ENCODE measurements at places on chromosomes 2 and 18. TPM values are rescaled to one million over a fixed set of nuclear protein-coding genes. Genes with fewer than 3 reads are reported as not detected.

The STPG4 gene
- total RNA-seq = 0.37 TPM

The OTOS gene
- not detected for total RNA-seq

The FBXO15 gene
- total RNA-seq = 1.1 TPM

The ANTXR1 gene
- total RNA-seq = 262 TPM

The HNRNPA3 gene
- total RNA-seq = 18.8 TPM

The ZRANB3 gene
- 7.6 TPM for total RNA-seq

The LIMS1 gene
- total RNA-seq = 42.1 TPM

The SLC14A1 gene
- total RNA-seq = 27.6 TPM

The TUBA4A gene
- 7.0 TPM for total RNA-seq

The ABCG5 gene
- not detected for total RNA-seq

The SERPINB2 gene
- total RNA-seq = 0.74 TPM

The SPP2 gene
- total RNA-seq = not detected

The YES1 gene
- total RNA-seq = 68.6 TPM

The FRZB gene
- total RNA-seq = 0.09 TPM

The SLC4A5 gene
- total RNA-seq = 0.14 TPM

The SGPP2 gene
- total RNA-seq = not detected

The KCNF1 gene
- 0.14 TPM for total RNA-seq

The NAT8 gene
- not detected for total RNA-seq

The GPR39 gene
- total RNA-seq = 0.28 TPM

The CDCA7 gene
- total RNA-seq = 0.43 TPM

The UBR3 gene
- total RNA-seq = 32.9 TPM

The RSAD2 gene
- 0.55 TPM for total RNA-seq

The CDC42EP3 gene
- 16.9 TPM for total RNA-seq

The REG1B gene
- not detected for total RNA-seq

The ARHGEF4 gene
- 4.8 TPM for total RNA-seq

The TPO gene
- not detected for total RNA-seq

The SLC30A3 gene
- total RNA-seq = under 0.01 TPM

The TXNDC2 gene
- under 0.01 TPM for total RNA-seq

The CXCR2 gene
- total RNA-seq = not detected

The C1QL2 gene
- not detected for total RNA-seq

The RFX8 gene
- total RNA-seq = 2.0 TPM

The IMP4 gene
- 97.4 TPM for total RNA-seq

The CXCR1 gene
- not detected for total RNA-seq

The VWC2L gene
- not detected for total RNA-seq

The DUSP19 gene
- total RNA-seq = 3.8 TPM

The BMP10 gene
- total RNA-seq = not detected

The RPRM gene
- total RNA-seq = not detected

The IGFBP2 gene
- 4.7 TPM for total RNA-seq

Data from smooth muscle cell of bladder (primary cell).